Right lobe of liver (tissue), 6 donors: ENCODE measurements at places on chromosomes 7 and 10. TPM values are rescaled to one million over a fixed set of nuclear protein-coding genes. Genes with fewer than 3 reads are reported as not detected.

GRCh38 chr7:107939573-107940489 is 48.8 kb downstream of the DLD start:
- DNase-seq = no peak

DNA sequence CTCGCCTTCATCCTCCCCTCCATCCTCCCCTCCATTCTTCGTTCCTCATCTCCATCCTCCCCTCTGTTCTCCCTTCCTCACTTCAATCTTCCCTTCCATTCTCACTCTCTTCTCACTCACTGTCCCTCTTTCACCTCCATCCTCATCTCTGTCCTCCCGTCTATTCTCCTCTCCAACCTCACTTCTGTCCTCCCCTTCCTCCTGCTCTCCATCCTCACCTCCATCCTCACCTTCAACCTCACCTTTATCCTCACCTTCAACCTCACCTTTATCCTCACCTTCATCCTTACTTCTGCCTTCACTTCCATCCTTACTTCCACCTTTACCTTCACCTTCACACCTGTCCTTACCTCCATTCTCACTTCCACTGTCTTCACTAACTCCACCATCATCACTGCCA is 11.3 kb upstream of the RABGEF1 start:
- DNase-seq = no peak

DNA sequence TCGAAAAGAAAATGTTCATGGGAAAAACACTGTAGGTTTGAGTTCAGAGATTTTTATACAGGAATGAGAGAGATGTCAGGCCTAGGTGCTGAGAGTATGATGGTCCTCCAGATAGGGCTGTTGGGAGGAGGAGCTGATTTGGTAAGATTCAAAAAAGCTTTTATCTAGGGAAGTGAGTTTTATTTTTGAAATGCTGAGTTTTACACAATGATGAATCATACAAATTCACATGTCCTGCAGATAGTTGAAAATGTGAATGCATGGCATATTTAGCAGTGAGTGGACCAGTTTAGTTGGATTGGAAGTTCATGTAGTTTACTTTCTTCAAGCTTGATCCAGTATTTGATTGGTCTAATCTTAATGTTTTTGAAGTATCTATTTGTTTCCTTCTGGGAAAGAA is 154.8 kb downstream of the LRRC4 start:
- no peak for DNase-seq

DNA sequence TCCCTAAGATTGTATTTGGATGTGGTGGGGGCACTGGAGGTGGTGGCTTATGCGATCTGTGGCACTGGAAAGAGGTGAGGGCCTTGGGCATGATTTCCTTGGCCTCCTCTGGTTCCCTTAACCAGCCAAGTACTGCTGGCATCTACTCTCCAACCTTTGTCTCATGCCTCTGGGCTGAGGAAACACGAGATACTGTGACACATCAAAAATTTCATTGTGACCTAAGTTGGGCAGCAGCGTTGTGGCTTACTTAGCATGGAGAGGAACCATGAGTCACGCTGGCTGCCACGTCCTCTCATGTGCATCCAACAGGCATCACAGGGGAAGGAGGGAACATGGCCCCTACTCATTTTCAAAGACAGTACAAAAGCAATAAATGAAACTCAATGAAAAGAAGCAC is 29.7 kb upstream of the GSDME start:
- no peak for DNase-seq

Gene COL28A1
- total RNA-seq = 0.40 TPM

DNA sequence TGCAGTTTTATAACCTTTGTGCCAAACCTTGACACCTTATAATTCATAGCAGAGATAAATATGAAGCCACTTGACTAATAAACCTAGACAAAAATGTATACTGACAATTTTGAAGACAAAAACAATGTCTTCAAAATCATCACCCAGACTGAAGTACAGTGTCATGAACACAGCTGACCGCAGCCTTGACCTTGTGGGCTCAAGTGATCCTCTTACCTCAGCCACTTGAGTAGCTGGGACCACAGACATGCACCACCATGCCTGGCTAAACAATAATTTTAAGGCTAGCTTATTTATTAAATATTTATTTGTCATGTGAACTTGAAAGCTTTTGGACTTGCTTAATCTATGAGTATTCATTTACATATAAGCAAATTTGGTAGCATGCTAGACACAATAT is 24.3 kb downstream of the IL6 start:
- no peak for DNase-seq

Gene NEUROG3
- not detected for total RNA-seq

DNA sequence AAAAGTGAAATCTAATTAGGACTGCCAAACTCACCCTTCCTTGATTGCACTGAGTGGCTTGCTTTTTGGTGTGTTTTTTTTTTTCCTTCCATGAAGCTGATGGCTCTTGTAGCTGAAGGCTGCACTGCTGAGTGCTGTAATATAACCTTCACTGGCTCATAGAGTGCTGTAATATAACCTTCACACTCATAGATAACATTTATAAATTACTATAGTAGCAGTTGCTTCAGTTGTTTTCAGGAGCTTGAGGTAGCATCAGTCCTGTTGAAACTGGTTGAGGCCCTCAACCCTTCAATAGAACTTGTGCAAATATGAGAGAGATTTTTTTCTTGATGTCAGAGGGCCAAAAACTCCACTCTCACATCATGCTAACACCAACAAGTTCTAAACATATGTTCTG is 404.9 kb upstream of the MBL2 start:
- no peak for DNase-seq

Gene CFAP70
- total RNA-seq = 0.98 TPM

DNA sequence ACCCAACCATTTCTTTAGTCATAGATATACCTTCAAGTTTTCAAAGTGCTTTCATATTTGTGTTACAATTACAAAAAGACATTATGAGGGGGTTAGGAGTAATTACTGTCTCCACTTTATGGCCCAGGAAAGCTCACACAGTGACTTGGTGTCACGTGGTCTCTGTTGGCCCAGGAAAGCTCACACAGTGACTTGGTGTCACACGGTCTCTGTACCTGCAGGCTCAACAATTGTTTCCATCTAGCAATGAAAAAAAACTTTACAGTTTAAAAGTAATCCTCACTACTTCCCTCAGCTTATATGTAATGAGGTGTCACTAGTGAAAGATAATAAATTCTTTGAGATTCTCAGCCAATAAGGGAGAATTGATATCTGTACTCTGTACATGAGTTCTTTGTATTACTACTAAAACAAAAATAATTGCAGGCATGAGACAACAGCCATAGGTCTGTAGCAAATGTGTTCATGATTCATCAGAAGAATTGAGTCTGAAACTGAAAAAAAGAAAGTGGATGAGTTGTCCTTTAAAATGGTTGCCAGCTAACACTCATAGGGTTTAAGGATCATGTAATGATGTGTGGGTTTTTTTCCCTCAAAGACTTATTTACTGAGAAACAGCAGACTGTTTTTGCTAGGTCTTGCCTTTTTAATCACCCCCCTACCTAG is 10.9 kb downstream of the OGDH start:
- no peak for DNase-seq

DNA sequence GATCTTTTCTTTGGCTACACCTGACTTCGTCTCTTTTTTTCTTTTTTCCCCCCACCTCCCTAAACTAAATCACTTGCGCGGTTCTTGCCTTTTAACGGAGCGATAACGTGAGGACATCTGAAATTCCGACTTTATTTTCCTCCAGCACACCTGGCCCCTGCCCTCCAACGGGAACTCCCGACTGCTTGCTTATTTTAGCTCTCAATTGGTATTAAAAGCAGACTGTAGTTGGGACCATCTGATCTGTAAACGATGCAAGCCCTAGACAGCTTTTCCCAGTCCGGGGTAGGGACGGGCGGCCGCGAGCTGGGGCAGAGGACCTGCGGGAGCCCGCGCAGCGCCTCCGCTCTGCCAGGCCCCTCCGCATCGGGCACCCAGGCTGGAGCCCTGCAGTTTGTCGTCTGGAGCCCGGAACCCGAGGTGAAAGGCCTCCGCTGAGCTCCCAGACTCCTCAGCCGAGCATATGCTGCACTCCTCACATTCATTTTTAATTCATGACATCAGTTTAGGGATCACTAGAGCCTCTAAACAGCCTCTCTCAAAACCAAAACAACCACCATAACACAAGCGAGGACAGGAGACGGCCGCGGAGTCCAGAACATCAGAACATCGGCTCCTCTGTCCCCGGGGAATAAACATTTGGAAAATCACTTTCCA is 10.0 kb upstream of the EMX2 start:
- no peak for DNase-seq

DNA sequence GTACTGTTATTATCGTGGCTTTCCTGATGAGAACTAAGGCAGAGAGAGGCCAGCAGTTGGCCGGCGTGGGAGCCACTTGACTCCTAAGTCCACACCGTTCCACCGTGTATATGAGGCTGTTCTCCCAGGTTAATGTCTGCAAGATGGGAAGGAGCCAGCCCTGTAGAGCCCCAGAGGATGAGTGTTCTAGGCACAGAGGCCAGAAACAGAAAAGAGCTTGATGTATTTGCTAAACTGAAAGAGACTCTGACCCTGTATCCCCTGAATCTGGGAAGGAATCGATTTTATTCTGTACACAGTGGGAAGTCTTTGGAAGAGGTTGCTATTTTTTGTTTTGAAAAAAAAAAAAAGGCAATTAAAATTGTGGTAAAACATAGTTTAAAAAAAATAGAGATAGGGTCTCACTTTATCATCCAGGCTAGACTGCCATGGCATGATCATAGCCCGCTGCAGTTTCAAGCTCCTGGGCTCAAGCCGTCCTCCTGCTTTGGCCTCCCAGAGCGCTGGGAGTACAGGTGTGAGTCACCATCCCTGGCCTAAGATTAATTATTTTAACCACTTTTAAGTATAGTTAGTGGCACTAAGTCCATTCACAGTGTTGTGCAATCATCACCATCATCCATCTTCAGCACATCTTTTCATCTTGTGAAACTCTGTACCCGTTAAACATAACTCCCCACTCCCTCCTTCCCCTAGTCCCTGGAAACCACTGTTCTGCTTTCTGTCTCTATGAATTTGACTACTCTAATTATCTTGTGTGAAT is 348.8 kb downstream of the SDK1 start:
- no peak for DNase-seq

DNA sequence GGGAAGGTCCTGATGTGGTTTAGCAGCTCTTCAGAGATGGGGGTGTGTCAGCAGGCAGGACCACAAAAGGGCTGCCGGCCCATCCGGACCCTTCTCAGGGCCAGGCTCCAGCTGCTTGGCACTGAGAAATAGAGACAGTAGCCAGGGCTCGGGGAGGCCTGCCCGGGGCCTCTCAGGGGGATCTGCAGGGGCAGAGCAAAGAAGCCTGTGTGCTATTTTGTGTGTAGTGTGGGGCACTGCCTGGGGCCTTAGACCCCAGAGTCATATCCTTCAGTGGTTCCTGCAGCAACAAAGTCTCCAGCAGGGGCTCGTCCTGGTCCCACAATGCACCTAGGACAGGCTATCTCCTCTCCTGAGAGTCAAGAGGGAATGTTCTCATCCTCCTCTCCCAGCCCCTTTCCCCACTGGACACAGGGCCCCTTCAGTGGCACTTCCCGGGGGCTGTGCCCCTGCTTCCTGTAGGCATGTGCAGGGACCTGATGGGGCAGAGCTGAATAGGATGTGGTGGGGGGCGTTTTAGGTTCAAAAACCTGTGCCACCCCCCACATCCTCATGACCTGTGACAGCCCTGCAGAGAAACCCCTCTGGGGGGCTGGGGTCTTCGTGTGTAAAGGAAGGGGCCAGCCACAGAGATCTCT is 159.5 kb upstream of the RHEB start:
- DNase-seq = no peak

- no peak for DNase-seq
Measured at GRCh38 chr10:86162696-86163400, 203.7 kb downstream of the GRID1 start.

GRCh38 chr10:36608866-36609265 is 516.5 kb upstream of the ANKRD30A start:
- DNase-seq = no peak

Gene NPTX2
- 0.23 TPM for total RNA-seq

DNA sequence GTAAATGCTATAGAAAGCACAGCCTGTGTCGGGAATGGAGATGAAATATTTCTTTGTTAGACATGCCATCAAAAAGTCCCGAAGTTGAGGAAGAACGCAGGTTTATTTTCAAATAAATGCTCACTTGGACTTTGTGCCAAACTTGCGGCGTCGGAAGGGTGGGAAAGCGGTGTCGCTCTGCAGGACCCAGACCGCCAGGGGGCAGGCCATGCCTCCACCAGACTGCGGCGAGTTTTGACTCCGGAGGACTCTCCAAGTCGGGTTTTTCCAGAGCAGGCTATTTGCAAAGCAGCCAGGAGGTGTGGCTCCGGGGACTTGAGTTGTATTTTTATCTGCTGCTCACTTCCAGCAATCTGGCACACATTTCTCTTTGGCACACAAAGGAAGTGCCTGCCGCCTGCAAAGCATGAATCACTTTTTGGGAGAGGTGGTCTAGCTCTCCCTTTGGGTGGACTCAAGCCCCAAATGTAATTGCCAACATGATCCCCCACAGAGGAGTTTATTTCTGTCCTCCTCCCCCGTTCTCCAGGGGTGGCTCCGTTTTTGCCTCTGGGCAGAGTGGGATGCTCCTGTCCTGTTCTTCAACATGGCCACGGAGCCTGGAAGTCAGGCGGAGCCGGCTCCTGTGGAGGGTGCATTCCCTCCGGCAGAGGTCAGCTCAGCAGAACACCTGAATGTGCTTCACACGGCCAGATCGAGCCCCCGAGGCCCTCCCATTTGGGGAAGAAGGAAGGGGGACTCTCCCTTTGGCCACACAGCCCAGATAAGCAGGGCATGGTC is 82.3 kb upstream of the GPR26 start:
- peak; percentile 70 for DNase-seq
